Stimulated activated CD4-positive, alpha-beta T cell treated with anti-CD3 and anti-CD28 coated beads, Interleukin-1b, Interleukin-23, amount 100 ng/mL, for 4 hours (primary cell): ENCODE measurements at places on chromosomes 16 and 17.

GRCh38 chr16:56877486-56878182 is 12.6 kb downstream of the SLC12A3 start:
- DNase-seq: no peak

DNA sequence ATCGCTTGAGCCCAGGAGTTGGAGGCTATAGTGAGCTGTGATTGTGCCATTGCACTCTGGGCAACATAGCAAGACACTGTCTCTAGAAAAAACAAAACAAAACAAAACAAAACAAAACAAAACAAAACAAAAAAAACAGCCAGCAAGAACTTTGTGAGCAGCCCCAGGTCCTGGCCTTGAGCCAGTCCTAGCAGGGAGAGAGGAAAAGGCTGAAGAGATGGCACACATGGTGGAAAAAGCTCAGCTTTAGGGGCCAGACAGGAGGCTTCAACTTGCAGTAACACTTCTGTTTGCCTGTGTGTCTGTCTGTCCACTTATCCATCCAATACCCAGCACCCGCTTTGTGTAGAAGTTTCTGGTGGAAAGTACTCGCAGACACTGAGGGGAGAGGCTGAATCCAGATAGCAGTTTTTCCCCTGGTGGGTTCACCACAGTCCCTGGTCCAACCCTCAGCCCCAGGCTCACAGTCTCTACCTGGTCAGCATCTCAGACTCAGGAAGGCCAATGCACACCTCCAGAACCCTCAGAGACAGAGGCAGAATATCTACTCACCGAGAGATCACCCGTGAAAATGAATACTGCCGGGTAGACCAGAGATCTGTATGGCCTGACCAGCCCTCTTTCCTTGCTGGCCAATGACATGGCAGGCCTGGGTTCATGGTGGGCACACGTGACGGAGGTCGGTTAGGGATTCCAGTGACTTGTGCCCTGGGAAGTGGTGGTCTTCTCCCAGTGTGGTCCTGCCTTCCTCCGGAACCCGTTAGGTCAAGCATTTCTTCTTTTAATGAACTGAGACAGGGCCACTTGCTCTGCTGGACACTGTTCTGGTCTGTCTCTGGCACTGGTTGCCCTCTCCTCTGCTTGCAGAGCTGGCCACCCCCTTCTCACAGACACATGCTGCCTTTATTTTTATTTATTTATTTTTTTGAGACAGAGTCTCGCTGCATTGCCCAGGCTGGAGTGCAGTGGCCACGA is 79.5 kb upstream of the DNAJA2 start:
- DNase-seq: no peak

- DNase-seq: no peak
Measured at GRCh38 chr16:10959161-10959560, 14.8 kb downstream of the CLEC16A start.

DNA sequence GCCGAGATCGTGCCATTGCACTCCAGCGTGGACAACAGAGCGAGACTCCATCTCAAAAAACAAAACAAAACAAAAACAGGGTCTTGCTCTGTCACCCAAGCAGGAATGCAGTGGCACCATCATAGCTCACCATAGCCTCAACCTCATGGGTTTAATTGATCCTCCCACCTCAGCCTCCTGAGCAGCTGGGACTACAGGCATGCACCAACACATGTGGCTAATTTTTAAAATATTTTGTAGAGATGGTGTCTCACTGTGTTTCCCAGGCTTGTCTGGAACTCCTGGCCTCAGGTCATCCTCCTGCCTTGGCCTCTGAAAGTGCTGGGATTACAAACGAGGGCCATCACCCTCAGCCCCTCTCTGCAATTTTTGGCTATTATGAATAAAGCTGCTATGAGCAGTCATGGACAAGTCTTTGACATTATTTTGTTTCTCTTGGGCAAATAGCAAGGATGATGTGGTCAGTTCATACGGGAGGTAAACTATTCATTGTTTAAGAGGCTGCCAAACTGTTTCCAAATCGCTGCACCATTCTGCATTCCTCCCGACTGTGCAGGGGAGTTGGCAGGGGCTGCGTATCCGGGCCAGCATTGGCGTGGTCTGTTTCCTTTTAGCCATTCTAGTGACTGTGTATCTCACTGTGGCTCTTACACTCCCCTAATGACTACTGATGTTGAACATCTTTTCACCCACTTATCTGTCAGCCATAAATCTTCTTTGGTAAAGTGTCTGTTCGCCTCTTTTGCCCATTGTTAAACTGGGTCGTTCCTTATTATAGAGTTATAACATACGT is 21.1 kb downstream of the EIF4A3 start:
- DNase-seq: no peak

GRCh38 chr17:63440127-63440769 is 5.9 kb downstream of the CYB561 start:
- no peak for DNase-seq

DNA sequence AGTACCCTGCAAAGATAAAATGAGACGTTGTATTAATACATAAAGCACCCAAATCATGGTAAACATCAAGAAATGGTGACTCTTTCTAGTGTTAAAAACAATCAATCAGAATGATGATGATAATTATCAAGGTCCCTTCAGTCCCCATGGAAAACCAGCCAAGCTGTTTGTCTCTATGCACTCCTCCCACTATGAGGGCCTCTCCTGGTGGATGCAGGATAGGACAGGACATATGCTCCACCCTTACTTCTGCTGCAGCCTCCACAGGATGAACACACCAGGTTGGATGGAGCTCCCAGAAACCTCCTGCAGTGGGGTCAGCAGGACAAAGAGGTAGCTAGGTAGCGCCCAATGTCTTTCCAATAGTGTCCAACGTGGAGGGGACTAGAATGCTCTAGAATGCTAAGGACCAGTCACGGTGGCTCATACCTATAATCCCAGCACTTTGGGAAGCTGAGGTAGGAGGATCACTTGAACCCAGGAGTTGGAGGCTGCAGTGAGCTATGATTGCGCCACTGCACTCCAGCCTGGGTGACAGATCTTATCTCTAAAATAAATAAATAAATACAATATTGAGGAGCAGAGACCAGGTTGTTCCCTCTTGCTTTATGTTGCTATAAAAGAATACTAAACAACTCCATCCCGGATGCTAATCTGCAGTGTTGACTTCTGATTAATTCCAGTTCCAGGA is 9.9 kb upstream of the KDM8 start:
- DNase-seq: no peak

DNA sequence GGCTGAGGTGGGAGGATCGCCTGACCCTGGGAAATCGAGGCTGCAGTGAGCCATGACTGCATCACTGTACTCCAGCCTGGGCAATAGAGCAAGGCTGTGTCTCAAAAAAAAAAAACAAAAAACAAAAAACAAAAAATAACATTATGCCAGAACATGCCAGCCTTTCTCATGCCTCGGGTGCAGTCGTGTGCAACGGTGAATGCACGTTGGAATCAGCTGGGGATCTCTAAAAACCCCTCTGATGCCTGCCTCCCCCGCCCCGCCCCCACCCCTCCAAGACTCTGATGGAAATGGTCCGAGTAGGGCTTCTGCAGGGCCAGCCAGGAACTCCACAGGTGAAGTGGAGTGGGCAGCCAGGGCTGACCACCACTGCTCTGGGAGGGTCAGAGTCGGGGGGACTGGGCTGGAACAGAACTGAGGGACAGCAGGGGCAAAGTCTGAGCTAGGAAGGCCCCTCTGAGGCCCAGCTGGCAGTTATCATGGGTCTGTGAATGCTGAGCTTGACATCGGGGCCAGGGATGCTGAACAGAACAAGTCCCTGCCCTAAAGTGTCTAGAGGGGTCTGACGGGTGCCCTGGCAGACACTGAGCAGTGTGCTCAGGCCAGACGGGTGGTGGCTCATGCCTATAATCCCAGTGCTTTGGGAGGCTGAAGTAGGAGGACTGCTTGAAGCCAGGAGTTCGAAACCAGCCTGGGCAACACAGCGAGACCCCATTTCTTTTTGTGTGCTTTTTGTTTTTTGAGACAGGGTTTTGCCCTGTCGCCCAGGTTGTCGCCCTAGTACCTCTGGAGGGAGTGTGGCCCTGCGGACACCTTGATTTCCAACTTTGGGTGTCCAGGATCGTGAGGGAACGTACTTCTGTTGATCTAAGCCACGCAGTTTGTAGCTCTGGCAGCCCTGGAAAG is 193.4 kb upstream of the GSE1 start:
- no peak for DNase-seq

- no peak for DNase-seq
Measured at GRCh38 chr16:75075688-75076268, 40.8 kb downstream of the LDHD start.

DNA sequence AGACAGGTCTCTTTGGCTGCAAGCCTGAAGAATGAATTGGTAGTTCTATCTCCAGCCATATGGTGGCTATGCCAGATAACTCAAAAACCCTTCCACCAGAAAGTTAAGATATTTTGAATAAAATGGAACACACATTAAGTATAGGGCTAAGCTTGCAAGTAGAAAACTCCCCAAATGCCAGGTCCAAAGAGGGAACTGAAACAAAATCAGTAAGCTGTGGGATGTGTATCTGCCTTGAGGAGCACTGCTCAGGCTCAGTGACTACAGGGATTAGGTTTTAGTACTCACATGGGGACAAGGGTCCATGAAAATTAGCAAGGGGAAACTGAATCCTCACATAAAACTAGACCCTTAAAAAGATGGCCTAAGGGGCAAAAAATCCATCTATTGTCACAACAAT is 115.7 kb upstream of the PMFBP1 start:
- DNase-seq: no peak

- DNase-seq: no peak
Measured at GRCh38 chr17:77264617-77265230, 124.0 kb downstream of the SEC14L1 start.

- no peak for DNase-seq
Measured at GRCh38 chr17:27566671-27567562, 64.1 kb upstream of the LGALS9 start.

GRCh38 chr16:53695070-53695469 is 8.6 kb downstream of the RPGRIP1L start:
- no peak for DNase-seq
